ENCODE measurements at places on chromosomes 6 and 20.

- DNase-seq = no peak
Measured at GRCh38 chr6:37244430-37245310, 12.9 kb upstream of the TBC1D22B start.

DNA sequence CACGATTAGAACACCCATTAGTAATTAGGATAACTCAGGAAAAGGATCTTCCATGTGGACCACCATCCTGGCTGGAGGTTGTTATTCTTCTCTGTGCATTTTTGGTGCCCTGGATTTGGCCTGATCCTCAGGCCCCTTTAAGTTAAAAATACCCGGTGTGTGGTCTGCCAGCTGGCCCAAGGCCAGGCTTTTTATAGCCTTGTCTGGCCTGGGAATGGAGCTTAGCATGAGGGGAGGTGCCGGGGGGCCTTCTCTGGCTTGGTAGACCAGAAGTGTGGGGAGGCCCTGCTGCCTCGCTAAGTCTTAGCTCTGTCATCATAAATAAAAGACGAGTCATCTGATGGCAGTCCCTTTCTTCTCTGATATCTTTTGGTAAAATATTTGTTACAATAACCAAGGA lies 71.4 kb downstream of the ARID1B start:
- no peak for DNase-seq

DNA sequence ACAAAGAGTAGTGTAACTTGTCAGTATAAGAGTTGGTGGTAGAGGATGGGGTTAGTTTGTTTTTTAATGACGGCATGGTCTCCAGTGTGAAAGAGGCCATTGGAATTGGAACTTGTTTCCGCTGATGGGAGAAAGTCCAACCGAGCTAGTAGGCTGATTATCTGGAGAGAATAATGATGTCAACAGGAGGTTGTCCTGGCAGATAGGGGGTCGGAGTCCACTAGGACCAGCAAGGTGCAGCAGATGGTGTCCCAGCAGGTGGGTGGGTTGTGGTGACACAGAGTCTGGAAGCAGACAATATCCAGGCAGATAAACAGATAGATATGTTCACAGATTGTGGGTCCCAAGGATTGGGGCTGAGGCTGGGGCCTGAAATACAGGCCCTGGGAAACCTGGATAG lies 35.1 kb downstream of the PKIB start:
- DNase-seq = no peak

DNA sequence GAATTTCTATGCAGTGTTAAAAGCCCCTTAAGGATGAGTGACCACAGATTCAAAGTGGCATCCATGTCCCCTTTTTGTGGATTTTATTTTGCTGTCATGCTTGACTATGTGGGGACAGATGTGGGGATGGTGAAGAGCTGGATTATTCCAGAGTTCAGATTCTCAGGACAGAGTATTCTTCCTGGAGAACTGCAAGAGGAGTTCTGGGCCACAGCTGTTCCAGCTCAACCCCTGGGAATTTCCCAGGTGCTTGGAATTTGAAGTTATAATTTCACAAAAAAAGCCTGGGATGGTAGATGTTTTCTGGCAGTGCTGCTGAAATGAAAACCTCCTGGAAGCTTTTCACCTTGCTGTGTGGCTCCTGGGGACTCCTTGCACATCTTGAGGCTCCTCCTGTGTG lies 671.8 kb upstream of the MARCKS start:
- no peak for DNase-seq
